ENCODE measurements at places on chromosomes 16 and 17.
A peak's percentile ranks its signal among the peaks of the same experiment; 100 is the strongest.

DNA sequence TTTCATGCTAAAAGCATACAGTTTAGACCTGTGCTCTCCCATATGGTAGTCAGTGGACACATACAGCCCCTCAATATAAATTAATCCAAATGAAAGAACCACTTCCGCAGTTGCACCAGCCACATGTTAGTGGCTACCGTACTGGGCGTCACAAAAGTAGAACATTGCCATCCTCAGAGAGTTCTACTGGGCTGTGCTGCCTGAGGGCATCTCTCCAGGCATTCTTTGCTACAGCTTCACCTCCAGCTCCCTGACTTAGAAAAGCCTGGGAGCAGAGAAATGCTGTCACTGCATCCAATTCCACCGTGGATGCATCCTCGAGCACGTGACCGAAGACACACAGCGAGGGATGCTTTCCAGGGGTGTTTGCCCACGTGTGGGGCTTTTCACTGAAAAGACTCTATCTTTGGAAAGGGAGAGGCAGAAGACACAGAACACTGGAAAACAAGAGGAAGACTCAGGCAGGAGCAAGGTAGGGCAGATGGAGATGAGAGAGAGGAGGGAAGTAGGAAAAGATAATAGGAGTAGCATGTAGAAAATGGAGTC is 86.4 kb downstream of the GAS7 start:
- no peak for DNase-seq

DNA sequence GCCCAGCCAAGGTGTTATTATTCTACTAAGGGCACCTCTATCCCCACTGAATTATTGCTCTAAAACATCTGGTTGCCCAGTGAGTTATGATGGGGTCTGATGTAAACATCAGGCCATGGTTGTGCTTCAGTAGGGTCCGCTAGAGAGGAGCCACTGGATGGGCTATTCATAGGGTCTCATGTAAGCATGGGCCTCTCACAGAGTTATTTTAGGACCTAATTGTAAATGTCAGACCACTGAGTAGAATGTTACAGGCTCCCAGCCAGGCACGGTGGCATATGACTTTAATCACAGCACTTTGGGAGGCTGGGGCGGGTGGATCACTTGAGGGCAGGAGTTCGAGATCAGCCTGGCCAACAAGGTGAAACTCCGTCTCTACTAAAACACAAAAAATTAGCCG is 5.3 kb downstream of the RAPGEFL1 start:
- no peak for DNase-seq

- peak; percentile 72 for DNase-seq
These were observed 5.9 kb upstream of the SSTR5 start for GRCh38 chr16:1066584-1067172.

- no peak for DNase-seq
These were observed 6.7 kb downstream of the BBS2 start for GRCh38 chr16:56513091-56513490.

- DNase-seq, result no peak
These were observed 2.8 kb upstream of the ABCA8 start for GRCh38 chr17:68957944-68958343.

GRCh38 chr16:53502331-53503269 is at the start of gene AKTIP:
TSS of gene AKTIP (minus strand) at chr16:53503209. CDS start at chr16:53500259, 2,950 bp downstream.
- no peak for DNase-seq

- DNase-seq, result no peak
These were observed 50.7 kb upstream of the RPL38 start for GRCh38 chr17:74152591-74153455.

DNA sequence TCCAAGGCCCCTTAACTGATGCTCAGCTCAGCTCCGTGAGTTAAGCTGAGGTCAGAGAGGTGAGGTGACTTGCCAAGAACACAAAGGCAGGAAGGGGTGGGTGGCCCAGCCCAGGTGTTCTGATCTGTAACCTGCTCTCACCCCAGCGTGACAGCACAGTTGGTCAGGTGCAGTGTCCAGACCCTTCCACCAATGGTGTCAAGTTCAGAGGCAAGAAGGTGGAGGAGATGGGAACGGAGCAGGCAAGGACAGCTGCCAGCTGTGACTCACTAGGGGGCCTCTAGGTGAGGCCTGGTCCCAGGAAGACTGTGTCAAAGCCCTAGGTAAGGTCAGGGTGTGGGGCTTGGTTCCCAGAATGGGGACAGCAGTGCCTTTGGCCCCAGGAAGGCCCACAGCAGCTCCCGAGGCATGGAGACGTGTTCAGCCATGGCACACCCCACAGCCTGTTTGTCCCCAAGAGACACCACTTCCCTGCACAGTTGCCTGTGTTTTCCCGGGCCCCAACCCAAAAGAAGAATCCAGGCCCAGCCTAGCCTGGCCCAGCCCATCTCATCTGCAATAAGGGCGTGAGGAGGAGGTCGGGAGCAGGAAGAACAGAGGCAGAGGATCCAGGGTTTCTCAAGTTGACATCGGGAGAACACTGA is 7.2 kb downstream of the WFIKKN2 start:
- DNase-seq, result no peak

DNA sequence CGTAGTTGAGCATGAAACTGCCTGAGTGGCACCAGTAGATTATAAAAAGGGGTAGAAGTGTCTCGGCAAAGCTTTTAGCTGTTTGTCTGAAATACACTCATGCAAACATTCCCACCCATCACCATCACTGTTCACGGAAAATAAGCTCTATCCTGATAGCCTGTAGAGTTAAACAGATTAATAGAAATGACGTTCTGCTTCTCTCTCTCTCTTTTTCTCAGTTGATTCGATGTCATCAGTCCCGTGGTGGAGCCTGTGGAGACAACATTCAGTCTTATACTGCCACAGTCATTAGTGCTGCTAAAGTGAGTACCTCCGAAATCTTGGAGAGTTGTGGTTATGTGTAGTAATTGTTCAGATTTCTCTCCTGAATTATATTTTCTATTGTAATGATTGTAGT is 224.7 kb downstream of the BCAS3 start:
- no peak for DNase-seq

DNA sequence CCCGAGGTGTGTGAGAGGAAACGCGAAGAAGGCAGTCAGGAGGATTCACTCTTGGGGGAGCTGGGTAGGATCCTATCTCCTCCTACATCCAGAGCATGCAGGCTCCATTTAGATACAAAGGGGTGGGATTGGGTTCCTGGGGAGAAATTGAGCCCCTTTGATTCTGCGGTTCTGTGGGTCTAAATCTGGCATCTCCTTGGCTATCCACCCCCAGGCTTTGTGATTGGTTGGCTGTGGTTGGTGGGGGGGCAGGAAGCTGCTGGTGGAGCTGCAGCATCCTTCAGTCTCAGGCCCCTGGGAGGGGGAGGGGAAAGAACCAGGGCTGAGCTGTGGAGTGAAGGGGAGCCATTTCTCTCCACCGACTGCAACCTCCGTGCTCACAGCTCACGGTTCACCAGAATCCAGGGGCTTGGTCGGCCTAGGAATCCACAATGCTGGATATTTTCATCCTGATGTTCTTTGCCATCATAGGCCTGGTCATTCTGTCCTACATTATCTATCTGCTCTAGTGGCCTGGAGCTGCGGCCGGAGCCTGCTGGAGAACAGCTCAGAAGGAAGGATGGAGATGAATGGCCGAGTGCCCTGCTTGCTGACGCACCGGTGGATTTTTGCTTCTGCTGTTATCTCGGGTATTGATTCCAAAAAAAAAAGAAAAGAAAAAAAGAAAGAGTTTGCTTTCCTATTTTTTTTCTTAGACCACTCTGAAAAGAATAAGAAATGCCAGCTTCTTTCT is at the start of gene LASP1NB:
Gene LASP1NB (plus strand): TSS at position 352 of the 733 bp plus-strand sequence.
- DNase-seq, result no peak

DNA sequence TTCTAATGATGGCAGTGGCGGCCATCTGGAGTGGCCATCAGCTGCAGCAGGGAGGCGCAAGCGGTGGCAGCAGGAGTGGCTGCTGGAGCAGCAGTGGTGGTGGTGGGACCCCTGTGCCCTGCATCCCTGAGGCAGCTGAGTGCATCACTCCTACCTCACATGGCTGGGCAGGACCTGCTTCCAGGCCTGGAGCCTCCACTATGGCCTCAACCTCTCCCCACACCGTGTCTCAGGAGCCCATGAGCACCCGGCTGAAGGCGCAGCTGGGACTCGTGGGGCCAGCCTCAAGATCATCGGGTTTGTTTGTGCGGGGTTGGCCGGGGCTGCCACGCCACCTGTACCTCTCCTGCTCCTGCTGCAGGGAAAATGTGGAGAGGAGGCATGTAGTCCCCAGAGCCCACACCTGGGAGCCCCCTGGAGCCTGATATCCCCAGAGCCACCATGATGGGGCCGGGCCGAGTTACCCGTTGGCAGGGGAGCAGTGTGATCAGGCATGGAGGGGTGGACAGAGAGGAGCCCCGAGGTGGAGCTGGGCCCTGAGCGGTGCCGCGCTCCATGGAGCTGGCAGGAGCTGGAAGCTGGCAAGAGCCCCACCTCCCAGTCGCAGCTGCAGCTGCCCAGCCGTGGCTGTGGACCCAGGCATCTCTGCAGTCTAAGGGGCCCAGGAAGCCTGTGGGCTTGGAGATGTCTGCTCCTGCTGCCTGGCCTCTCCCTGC is 16.7 kb downstream of the RHOT1 start:
- no peak for DNase-seq

DNA sequence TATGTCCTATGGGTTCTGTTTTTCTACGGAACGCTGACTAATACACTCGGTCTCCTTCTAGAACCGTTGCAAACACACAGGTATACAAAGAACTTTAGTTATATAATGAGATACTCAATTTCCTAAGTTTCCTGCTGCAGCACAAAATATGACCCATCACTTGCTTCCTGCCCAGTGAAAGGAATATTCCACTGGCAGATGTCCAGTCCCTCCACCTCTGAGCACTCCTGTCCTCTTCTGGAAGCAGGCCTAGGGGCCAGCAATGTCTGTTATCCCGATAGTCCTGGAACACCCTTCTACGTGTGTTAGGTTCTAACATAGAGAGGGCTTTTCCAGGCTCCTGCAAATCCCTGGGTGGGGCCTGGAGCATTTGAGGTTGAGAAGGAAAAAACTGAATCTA is 32.7 kb downstream of the ADAMTS18 start:
- DNase-seq, result no peak

- DNase-seq, result no peak
These were observed 339.3 kb downstream of the ABCC12 start for GRCh38 chr16:47816511-47816910.

DNA sequence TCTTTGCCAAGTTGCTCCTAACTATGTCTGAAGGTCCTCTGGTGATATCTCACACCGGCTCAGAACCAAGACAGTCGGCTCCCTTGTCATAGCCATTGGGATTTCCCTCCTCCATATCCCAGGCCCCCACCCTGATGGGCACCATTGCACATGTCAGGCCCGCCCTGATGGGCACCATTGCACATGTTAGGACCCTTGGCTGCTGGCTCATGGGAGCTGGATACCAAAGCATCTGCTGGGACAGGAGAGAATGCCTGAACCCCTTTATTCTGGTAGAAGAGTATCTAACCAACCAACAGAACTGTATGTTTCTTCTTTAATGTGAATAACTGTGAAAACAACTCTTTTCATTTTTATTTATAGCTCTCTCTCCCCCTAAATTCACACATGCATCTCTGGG is 454.5 kb upstream of the HSBP1 start:
- DNase-seq, result no peak

GRCh38 chr17:50056217-50056960 is 479 bp downstream of the ITGA3 start:
- peak; percentile 74 for DNase-seq

DNA sequence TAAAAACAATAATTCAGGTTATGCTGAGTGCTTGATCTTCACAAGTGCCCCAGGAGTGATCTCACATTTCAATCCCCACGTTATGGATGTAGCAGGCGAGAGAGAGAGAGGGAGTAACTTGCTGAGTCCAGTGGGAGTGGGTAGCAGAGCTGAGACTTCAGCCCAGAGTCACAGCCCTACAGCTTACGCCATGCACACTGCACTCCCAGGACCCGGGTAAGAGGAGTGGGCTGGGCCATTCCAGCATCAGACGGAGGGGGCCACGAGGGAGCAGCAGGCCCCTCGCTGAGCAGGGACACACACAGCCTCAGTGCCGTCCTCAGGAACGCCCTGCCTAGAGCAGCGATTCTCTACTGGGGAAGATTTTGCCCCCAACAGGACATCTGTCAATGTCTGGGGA is 9.8 kb upstream of the KIF19 start:
- no peak for DNase-seq

DNA sequence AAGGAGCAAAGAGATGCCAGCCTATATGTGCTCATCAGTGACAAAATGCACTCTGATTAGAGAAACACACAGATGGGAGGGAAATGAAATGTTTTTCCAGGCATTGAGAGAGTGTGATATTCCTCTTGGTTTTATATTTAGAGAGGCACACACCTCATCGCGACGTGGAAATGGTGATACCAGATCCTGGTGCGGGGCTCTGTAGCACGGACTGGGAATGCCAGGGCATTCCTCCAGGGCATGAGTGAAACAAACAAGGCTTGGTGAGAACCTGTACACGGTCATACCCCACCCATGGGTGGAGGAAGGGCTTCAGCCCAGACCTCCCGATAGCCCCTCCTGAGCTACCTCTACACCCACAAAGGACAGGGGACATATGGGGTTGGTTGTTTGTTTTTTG is 280.2 kb downstream of the C16orf95 start:
- DNase-seq, result no peak

DNA sequence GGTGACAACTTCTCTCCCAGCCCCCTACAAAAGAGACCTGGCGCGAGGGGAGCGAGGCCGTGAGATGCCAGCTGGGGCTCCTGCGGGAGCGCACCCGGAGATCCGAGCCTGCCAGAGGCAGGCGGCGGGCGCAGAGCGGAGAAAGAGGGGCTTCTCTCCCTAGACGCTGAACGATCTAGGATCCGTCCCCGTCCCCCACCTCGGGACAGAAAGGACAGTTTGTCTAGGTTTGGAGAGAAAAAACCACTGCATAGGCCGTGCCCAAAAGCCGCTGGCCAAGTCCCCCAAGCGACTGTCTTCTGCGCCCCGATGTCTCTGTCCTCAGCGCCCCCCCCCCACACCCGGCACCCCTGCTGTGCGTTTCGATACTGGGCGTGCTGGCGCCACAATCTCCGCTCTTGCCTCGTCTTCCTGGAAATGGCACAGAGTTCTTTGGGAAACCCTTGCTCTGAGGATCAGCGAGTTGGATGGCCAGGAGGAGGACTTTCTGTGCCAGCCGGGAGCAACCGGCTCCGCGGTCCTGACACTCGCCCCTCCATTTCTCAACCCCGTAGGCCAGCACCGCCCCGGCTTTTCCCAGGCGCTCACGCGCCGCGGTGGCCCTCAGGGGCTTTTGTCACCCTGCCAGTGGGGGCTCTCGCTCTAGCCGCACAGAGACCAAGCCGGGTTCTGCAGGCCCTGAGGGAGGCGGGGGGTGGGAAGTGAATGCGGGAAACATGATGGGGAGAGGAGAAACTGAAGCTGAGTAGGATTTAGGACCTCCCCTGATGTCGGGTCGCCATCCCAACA is 1.0 kb downstream of the SSTR2 start:
- DNase-seq, result no peak

- no peak for DNase-seq
These were observed 7.3 kb upstream of the TRPV2 start for GRCh38 chr17:16407911-16408588.

DNA sequence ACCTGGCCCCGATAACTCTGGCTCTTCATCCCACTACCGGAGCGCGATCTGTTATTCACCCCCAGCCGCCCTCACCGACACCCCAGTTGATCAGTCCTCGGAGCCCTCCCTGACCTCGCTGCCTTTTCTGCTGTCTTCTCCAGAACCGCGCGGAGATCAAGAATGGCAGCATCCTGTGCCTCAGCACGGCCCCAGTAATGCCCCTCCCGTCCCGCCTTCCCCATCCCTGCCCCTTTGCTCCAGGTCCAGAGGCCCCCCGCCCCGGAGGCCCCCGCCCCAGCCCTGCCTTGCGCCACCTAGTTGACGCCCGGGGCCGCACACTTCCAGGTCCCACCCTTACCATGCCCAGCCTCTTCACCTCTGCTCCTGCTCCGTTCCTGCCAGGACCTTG is 872 bp downstream of the ELMO3 start:
- no peak for DNase-seq

- no peak for DNase-seq
These were observed 200.1 kb downstream of the CBLN1 start for GRCh38 chr16:49081554-49081953.

Measured in DMS153 (cell line).